Activated CD4-positive, alpha-beta T cell treated with anti-CD3 and anti-CD28 coated beads, Interleukin-2, amount 50 U/mL, for 24 hours (primary cell): ENCODE measurements at places on chromosomes 6 and 20.

DNA sequence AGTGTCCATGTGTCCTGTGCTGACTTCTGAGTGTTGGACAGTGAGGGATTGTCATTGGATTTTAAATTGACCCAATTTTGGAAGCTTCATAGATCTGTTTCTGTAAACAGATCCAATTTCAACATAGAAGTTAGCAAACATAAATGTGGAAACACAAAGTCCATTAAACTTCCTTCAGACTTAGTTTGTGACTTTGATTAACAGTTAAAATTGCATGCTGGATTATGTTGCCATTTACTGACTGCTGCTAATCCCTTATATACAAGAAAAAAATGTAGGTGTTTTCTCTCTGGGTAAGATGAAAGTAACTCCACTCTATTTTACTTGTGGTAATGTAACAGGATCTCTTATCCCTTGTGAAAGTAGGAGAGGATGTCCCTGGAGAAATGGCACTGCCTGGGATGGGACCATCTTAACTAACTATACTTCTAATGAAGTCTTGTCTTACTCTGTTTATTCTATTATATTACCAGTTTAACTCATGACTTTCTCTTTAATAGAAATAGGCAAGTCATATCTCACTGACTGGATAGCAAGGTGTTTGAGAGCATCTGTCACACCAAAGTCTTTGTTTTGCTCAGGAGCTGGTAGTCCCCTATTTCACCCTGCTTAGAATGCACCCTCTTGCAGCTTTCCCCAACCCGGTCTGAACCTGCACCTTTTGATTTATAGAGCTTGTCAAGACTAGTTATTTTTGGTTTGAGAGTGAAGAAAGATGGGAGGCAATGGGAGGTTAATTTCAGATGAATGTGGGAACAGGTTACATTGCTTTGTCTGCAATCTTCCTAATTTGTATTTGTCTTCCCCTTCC is 7.2 kb downstream of the TPX2 start:
- DNase-seq = no peak

DNA sequence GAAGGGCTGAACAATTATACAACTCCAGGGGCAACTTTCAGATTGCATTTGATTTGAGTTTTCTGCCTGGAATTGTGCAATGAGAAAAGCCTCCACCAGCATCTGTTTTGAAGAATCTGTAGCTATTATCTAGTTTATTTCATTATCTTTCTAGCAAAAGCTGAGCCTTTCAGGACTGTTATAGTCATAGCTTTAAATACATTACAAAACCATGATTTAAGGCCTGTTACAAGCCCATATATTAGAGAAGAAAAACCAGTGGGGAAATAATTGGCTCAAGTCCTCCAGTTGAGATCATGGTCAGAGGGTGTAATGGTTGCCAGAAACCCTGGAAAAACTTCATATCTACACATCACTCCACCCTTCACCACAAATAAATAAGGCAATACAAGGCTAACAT is 676.2 kb downstream of the HDGFL1 start:
- no peak for DNase-seq

DNA sequence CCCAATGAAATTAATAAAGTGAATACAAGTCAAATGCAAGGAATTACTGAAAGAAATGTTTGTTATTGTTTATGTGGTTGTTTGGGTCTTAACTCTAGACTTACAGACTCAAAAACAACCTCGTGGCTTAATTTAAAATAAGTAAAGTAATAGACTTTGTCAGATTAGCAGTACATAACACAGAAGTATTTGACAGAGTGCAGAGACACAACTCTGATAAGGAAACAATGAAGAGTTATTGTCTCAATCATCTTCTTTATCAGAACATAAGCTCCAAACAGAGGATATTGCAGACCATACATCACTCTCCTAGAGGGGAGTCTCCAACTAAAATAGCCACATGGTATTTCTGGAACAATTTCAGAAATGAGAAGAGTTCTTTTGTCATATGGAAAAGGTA is 487.7 kb upstream of the HS3ST5 start:
- no peak for DNase-seq

- peak; percentile 61 for DNase-seq
Measured at GRCh38 chr20:36199345-36200257, 36.7 kb upstream of the AAR2 start.

- DNase-seq = no peak
Measured at GRCh38 chr6:1611572-1612298, 2.0 kb downstream of the FOXC1 start.
